ENCODE measurements at places on chromosomes 1 and 21.

- no peak for DNase-seq
These were observed 13.7 kb upstream of the FAM20B start for GRCh38 chr1:179012038-179012437.

DNA sequence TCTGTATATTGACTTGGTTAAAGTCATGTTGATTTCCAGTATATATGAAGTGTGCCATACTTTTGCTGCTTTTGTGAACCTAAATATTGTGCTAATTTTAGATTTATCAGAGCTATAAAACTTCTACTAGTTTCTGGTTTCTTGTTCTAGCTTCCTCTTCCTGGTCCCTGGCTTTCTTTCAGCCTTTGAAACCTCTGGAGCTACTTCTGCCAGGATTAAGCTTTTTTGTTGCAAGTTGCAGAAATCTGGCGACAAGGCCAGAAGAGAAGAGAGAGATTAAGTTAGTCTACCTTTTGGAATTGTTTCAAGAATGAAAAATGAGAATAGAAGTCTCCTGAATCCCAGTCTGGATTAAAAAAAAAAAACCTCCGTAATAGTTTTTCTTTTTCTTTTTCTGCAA, 13.5 kb downstream of the RNF2 start:
- no peak for DNase-seq

DNA sequence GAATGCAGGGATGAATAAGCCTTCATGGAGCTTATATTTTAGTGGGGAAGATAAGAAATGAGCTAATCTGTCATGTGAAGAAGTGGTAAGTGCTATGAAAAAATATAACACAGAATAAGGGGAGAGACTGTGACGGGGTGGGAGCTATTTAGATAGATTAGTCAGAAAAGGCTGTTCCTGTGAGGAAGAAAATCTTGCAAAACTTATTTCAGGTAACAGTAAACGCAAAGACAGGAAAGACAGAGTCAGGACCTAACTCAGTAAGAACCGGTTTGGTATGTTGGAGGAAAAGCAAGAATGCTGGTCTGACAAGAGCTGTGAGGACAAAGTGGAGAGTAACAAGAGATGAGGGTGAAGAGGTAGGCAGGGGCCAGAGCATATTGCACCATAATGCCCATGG, 22.0 kb downstream of the GNAI3 start:
- DNase-seq: no peak

DNA sequence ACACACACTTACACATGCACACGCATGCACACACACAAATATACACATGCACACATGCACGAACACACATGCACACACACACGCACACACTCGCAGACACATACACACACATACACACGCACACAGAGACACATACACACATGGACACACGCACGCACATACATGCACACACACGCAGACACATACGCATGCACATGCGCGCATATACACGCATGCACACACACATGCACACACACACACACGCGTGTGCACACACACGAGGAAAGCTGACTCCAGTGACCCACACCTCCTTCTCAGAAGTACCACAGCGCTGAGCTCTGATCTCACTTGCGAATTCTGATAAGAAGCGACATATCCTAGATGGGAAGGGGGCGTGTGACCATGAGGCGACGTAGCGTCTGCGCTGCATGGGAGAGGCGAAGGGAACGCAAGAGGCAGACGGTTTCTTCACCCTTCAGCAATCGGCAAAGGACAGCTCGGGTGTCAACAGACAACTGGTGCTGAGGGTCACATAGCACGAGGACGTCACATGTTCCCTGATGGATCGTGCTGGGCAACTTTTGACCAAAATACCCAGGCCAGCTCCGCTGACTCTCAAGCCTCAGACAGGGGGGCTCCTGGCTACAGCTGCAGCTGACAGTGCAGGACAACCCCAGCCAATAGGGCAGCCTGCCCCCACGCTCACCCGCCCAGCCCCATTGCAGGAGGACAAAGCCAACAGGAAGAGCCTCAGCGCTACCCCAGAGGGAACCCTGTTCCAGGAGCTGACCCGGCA, 16.0 kb upstream of the PDE9A start:
- DNase-seq: no peak

DNA sequence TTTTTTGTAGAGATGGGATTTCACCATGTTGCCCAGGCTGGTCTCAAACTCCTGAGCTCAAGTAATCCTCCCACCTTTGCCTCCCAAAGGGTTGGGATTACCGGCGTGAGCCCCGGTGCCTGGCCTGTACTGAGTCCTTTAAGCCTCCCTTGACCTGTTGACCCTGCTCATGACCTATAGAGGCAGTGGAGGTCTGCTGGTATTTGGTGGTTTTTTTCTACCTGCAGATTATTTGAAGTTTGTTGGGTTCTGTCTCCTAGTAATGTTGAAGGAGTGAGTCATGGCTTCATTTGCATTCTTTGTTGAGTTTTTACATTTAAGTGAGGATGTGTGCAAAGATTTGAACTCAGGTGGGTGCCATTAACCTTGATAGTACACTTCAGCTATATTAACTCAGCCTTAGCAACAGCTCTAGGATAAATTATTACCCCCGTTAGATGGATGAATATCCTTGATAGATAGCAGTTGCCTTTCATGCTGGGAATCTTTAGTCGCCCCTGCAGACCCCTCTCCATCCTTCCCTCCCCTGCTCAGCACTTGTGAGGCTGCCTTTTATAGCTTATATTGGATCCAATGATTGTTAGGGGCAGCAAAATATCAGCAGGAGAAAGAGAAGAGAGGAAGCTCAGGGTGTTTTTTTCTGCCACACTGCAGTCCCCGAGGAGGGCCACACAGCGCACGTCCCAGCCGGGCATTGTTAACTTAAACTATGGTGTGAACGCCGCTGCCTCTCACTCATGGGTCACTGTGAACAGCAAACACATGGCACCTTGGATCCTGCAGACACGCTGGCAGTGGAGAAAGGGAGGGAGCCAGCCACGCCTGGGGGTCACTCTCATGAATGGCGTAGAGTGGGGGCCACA, 14.9 kb upstream of the NPPB start:
- no peak for DNase-seq

- DNase-seq: no peak
These were observed 19.9 kb upstream of the IFNGR2 start for GRCh38 chr21:33383056-33383888.

- DNase-seq: no peak
These were observed 37.2 kb downstream of the KANK4 start for GRCh38 chr1:62281922-62282555.

GRCh38 chr1:29033829-29034466, 89.8 kb downstream of the TMEM200B start:
- DNase-seq: no peak

GRCh38 chr21:34617753-34618339, 2.9 kb upstream of the RCAN1 start:
- no peak for DNase-seq

DNA sequence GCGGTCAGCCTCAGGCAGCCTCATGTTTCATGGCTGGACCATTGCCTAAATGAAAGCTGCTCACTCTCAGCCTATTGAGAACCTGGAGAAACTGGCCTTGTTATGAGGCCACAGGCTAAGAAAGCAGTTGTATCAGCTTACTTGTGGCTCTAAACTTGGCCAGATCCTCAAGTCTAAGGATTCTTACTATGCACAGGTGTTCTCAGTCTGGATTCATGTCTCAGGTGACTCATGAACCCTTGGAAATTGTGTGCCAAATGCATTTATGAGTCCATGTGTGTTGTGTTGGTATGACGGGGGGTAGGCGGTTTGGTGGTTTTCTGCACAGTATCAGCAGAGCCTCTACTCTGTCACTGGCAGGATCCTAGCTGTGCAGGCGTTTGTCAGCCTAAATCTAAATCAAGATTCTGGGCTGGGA, 90.4 kb downstream of the ROR1 start:
- DNase-seq: no peak

DNA sequence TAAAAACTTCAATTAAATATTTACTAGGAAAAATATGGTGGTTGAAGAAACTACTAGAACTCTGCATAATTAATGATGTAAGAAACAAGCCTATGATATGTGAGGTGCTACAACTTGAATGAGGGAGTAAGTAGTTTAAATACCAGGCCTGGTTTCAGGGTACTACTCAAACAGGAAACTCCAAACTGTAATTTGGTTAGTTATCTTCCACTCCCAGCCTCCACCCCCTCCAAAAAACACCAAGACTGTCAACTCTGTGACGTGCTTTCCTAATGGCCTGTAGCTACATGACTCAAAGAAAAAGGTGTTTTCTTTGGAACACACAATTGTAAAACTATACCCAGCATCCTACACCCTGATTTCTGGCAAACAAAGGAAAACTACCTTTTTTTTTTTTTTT, 55.9 kb upstream of the RCC1 start:
- DNase-seq: no peak

GRCh38 chr21:38790059-38790458, 15.7 kb upstream of the ETS2 start:
- DNase-seq: no peak

- DNase-seq: no peak
These were observed 37.3 kb downstream of the PLEKHO1 start for GRCh38 chr1:150186789-150187559.

GRCh38 chr1:31624309-31624708, 6.8 kb downstream of the HCRTR1 start:
- no peak for DNase-seq

- no peak for DNase-seq
These were observed 78.9 kb upstream of the CAMK1G start for GRCh38 chr1:209504571-209504970.

GRCh38 chr21:33057385-33057940, 12.5 kb upstream of the OLIG1 start:
- DNase-seq: no peak

GRCh38 chr1:110084227-110085078, 14.0 kb upstream of the ALX3 start:
- no peak for DNase-seq

DNA sequence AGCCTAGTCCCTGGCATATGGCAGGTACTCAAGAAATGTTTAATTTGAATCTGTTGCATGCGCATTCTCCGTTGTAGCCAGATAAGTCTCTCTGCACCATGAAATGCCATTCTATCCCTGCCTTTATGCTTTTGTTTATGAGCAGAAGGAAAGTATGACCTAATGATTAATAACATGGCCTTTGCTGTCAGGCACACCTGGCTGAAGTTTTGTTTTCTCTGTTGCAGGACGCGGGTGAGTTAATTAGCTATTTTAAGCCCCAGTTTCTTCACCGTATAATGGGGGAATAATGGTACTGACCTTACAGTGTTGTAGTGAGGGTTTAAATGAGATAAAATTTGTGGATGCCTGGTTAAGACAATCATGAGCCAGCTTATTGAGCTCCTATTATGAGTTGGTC, 87.7 kb downstream of the ST6GALNAC3 start:
- no peak for DNase-seq

DNA sequence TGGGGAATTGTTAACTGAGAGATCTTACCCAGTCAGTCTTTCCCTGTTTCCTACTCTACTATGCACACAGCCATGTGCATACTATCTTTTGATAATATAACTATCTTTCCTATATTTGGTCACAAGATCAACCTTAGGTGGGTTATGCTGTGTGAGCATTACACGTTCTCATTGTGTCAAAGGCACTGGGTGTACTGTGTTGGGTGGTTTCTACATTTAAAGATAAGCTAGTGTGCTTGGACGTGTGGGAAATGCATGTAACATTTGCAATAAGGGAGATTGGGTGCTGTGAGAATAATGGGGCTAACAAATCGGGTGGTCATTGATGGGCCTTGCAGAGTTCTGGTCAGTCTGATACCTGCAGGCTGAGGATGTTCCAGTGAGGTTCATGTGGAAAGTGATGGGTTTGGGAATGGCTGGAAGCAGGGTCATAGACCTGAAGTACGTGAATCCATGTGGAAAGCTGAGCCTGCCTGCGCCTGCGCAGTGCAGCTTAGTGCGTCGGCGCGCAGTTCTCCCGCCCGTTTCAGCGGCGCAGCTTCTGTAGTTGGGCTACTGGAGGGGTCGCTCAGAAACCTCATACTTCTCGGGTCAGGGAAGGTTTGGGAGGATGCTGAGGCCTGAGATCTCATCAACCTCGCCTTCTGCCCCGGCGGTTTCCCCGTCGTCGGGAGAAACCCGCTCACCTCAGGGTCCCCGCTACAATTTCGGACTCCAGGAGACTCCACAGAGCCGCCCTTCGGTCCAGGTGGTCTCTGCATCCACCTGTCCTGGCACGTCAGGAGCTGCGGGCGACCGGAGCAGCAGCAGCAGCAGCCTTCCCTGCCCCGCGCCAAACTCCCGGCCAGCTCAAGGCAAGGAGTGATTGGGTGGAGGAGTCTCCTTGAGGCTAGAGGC, at the start of gene MSH4:
TSS of gene MSH4 (plus strand) at position 507 of the 897 bp plus-strand sequence. CDS start at position 611, 104 bp downstream.
- DNase-seq: no peak

DNA sequence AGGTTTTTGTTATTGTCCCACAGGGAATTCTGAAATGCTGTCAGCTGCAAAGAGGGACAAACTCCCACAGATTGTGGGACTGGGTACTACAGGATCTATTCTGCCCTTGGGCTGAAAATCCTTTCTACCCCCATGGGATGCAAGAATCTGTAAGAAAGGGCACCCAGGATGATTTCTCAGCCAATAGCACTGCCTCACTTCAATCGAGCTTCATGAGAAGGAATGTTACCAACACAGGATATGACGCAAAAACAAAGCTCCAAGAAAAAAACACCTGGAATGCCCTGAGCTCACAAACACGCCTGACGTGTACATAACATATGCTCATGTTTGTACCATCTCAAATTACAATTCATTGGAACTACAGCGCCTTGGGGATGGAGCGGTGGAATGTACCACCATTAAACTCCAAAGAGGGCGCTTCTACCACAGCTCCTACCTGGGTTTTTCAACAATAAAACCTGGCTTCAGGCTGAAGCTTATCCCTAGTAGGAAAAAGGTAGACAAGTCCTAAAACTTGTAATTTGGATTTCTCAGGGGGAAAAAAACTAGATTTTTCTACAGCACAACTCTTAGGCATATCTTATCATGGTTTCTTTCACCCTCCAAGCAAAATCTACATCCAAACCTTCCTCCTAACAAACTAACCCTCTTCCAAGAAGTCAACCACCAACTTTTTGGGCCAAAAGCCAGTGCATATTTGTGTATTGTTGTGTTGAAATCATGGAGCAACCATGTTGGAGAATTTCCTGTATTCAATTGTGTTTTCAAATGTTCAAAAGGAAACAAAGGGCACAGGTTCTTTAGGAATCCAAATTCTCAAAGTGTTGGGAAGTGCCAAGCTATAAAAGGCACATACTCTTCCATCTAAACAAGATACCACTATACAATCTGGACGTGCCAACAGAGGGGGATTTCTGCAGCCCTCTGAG, 78.9 kb downstream of the TGFBR3 start:
- DNase-seq: no peak

DNA sequence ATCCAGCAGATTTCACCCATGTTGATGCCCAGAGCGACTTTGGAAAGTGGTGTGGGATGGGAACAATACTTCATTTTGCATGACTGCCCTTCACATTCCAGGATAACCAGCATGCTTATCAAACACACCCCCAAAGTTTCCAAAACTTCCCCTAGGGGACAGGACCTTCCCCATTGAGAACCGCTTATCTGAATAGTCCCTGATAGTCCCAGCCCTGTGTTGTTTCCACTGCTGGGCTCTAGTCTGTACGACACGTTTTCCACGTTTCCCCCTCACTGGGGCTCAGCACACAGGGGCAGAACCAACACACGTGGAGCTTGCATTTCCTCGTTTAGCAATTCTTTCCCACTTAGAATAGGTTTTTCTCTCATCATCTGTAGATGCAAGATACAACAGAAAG, 61.0 kb downstream of the BACE2 start:
- no peak for DNase-seq
